ENCODE measurements at places on chromosomes 16 and 17. TPM values are rescaled to one million over a fixed set of nuclear protein-coding genes. Genes with fewer than 3 reads are reported as not detected.

SLC22A31 gene
- 0.48 TPM for polyA plus RNA-seq

KRT28 gene
- not detected for polyA plus RNA-seq

ACSF3 gene
- 27.3 TPM for polyA plus RNA-seq

CCL7 gene
- polyA plus RNA-seq = not detected

ODAD4 gene
- 0.21 TPM for polyA plus RNA-seq

BRIP1 gene
- 0.29 TPM for polyA plus RNA-seq

INCA1 gene
- 0.75 TPM for polyA plus RNA-seq

MT1F gene
- 126 TPM for polyA plus RNA-seq

PRAC1 gene
- not detected for polyA plus RNA-seq

TMEM88 gene
- polyA plus RNA-seq = 4.6 TPM

RNU2-1 gene
- polyA plus RNA-seq = not detected

- peaks cover 26% of the 10 kb centered on the region for H3K4me1 ChIP-seq
- DNase-seq = no peak
- peak overlapping the region; percentile 85 for H3K27ac ChIP-seq
- no peaks in the 10 kb centered on the region for H3K36me3 ChIP-seq
Measured at GRCh38 chr17:55266958-55267688, 2.4 kb downstream of the HLF start.

DNA sequence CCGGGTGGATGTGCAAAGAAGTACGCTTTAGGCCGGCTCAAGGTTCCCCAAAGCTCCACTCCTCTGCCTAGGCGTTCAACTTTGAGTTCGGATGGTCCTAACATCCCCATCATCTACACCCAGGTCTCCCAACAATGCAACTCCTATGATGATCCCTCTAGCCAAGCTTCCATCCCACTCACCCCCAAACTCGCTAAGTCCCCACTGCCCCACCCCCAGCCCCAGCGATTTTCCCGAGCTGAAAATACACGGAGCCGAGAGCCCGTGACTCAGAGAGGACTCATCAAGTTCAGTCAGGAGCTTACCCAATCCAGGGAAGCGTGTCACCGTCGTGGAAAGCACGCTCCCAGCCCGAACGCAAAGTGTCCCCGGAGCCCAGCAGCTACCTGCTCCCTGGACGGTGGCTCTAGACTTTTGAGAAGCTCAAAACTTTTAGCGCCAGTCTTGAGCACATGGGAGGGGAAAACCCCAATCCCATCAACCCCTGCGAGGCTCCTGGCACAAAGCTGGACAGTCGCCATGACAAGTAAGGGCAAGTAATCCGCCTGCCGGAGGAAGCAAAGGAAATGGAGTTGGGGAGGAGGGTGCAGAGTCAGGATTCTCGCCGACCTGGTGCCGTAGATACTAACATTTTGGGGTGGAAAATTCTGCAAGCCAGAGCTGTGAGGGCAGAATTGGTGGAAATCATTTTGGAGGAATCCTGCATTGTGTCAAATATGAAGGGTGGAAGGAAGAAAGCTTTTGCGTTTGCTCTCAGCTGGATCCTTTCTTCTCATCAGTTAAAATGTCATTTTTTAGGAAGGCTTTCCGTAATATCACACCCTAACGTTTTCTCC, at the start of gene TP53:
TP53 (minus strand) TSS at position 419 of the 836 bp plus-strand sequence. CDS start 10,896 bp downstream, outside the sequence.
- peak within 1 kb of the TSS; percentile 84 for H3K4me3 ChIP-seq
- DNase-seq = peak; percentile 85
- no peaks in the 10 kb centered on the region for H3K36me3 ChIP-seq
- H3K27ac ChIP-seq = peak within 1 kb of the TSS; percentile 98

DNA sequence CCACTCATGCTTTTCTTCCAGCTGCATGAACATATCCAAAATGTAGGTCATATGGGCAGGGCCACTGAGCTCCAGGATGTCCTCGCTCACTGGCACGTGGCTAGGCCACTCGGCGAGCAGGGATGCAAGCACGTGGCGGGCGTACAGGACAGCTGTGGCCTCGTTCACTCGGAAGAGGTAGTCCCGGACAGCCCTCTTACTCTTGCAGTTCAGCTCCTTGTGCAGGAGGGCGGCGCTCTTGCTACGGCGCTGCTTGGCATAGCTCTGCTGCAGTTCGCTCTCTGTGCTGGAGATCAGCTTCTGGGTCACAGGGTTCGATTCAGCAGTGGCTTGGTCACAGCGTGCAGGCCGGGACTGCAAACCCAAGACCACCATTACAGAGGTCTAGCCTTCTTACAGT, 53.1 kb upstream of the ATP2A3 start:
- H3K36me3 ChIP-seq = peaks cover 49% of the 10 kb centered on the region
- no peaks in the 10 kb centered on the region for H3K27me3 ChIP-seq
- no peak overlapping the region for H3K4me3 ChIP-seq
- DNase-seq = no peak
- no peaks in the 10 kb centered on the region for H3K4me1 ChIP-seq

DNA sequence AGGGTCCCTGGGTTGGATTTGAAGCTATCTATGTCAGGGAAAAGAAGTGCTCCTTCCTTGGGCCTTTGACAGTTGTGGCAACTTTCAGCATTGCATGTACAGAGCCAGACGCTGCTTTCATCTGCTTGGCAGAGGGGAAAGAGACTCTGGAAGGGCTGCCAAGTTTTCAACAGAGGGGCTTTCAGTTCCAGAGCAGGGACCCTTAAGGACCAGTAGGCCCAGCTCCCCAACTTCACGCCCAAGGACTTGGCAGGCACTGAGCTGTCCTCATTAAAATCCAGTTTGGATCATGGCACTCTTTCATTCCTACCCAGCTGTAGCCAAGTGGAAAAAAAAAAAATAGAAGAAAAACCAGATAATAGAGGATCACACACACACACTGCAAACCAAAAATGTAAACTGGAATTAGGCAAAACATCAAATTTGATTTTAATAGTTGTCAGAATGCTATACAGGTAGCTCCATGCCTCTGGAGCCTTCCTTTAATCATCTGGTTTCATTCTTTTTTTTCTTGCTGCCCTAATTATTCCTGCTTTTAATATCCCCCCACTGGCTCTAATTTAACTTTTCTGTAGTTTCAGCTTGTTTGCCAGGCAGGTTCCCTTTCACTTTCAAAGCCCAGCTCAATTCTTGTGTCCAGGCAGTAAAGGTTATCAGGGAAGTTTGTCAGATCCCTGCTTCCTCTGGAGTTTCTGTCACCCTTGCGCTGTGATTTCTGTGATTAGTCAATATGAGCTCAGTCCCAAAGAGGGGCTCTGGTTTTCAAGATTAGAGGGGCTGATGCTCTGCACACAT, 702.6 kb upstream of the CDH8 start:
- no peaks in the 10 kb centered on the region for H3K36me3 ChIP-seq
- H3K4me3 ChIP-seq = no peak overlapping the region
- DNase-seq = no peak
- H3K27ac ChIP-seq = no peak overlapping the region
- no peaks in the 10 kb centered on the region for H3K27me3 ChIP-seq

- peaks cover 27% of the 10 kb centered on the region for H3K36me3 ChIP-seq
- DNase-seq = peak; percentile 78
- no peaks in the 10 kb centered on the region for H3K27me3 ChIP-seq
- peak overlapping the region; percentile 94 for H3K4me3 ChIP-seq
Measured at GRCh38 chr17:76725580-76726230, 701 bp downstream of the JMJD6 start.

DNA sequence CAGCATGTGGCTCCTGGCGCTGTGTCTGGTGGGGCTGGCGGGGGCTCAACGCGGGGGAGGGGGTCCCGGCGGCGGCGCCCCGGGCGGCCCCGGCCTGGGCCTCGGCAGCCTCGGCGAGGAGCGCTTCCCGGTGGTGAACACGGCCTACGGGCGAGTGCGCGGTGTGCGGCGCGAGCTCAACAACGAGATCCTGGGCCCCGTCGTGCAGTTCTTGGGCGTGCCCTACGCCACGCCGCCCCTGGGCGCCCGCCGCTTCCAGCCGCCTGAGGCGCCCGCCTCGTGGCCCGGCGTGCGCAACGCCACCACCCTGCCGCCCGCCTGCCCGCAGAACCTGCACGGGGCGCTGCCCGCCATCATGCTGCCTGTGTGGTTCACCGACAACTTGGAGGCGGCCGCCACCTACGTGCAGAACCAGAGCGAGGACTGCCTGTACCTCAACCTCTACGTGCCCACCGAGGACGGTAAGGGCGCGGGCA, 645 bp downstream of the NLGN2 start:
- H3K4me3 ChIP-seq = no peak overlapping the region
- H3K27me3 ChIP-seq = no peaks in the 10 kb centered on the region
- DNase-seq = no peak
- H3K36me3 ChIP-seq = no peaks in the 10 kb centered on the region

GRCh38 chr16:19044769-19045168, 22.6 kb upstream of the COQ7 start:
- no peak for DNase-seq
- H3K27ac ChIP-seq = no peak overlapping the region
- H3K27me3 ChIP-seq = no peaks in the 10 kb centered on the region
- no peaks in the 10 kb centered on the region for H3K36me3 ChIP-seq

- H3K36me3 ChIP-seq = no peaks in the 10 kb centered on the region
- no peak overlapping the region for H3K4me3 ChIP-seq
- H3K27me3 ChIP-seq = no peaks in the 10 kb centered on the region
- DNase-seq = no peak
- peaks cover 84% of the 10 kb centered on the region for H3K4me1 ChIP-seq
Measured at GRCh38 chr16:85571563-85571812, 41.6 kb upstream of the GSE1 start.

- H3K36me3 ChIP-seq = no peaks in the 10 kb centered on the region
- no peak overlapping the region for H3K4me3 ChIP-seq
- H3K27ac ChIP-seq = no peak overlapping the region
- no peak for DNase-seq
- no peaks in the 10 kb centered on the region for H3K27me3 ChIP-seq
Measured at GRCh38 chr16:85856079-85856478, 42.9 kb upstream of the IRF8 start.

DNA sequence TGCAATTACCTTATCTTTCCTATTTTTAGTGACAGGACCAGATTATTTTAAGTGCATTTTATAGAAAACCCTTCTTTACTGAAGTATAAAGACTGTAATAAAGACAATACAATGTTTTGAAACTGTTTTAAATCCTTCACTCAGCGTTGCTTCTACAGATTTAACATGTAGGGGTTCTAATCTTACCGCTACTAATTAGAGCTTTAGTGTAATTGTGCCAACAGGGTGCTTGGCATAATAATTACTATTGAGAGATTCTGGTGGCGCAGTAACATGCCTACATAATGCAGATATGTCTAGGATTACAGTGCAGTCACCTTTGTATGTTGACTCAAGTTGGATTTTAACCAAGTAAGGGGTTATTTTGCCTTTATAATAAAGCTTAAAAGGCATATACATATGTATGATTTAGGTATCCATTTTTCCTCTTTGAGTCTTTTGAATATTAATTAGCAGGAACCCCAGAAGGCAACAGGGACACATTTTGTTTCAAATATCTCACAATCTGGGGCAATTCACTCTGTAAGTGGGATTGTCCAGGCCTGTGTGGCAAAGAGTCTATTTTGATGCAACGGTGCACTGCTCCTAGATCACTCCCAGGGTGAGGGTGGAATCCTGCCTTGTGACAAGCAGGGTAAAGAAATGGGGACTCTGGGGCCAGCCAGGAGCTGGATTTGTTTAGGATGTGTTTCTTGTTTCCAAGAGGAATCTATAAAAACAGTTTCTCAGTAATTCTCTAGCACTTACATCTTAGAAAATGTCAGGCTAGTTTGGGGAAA, 604.7 kb upstream of the SALL1 start:
- no peaks in the 10 kb centered on the region for H3K4me1 ChIP-seq
- H3K4me3 ChIP-seq = no peak overlapping the region
- DNase-seq = no peak
- no peaks in the 10 kb centered on the region for H3K36me3 ChIP-seq

GRCh38 chr17:68249354-68249765, 1.5 kb downstream of the AMZ2 start:
- H3K36me3 ChIP-seq = no peaks in the 10 kb centered on the region
- no peak overlapping the region for H3K27ac ChIP-seq
- H3K27me3 ChIP-seq = no peaks in the 10 kb centered on the region
- H3K4me3 ChIP-seq = no peak overlapping the region
- no peak for DNase-seq
- H3K4me1 ChIP-seq = peaks cover 19% of the 10 kb centered on the region

DNA sequence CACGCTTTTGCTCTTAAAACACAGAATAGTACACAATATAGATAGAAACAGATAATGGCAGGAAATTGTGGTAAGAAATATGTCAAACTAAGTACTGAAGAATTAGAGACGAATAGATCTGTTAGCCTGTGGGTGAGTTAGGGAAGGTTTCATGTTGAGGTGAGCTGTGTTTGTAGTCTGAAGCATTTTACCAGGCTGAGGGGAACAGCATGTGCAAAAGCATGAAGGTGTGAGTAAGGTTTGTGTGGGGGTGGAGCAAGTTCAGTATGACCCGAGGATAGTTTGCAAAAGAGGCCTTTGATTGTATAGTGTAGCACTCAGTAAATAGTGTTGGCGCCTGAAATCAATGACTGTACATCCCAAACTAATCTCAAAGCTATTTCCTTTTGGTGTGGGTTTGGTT, 13.8 kb downstream of the IGSF6 start:
- no peak overlapping the region for H3K27ac ChIP-seq
- peaks cover 8% of the 10 kb centered on the region for H3K4me1 ChIP-seq
- H3K27me3 ChIP-seq = no peaks in the 10 kb centered on the region
- no peak for DNase-seq
- no peak overlapping the region for H3K4me3 ChIP-seq
- H3K36me3 ChIP-seq = no peaks in the 10 kb centered on the region

GRCh38 chr16:15041271-15042004, 14.4 kb downstream of the NTAN1 start:
- H3K27me3 ChIP-seq = no peaks in the 10 kb centered on the region
- H3K27ac ChIP-seq = peak overlapping the region; percentile 61
- peaks cover 40% of the 10 kb centered on the region for H3K36me3 ChIP-seq
- peak; percentile 77 for DNase-seq
- no peak overlapping the region for H3K4me3 ChIP-seq

DNA sequence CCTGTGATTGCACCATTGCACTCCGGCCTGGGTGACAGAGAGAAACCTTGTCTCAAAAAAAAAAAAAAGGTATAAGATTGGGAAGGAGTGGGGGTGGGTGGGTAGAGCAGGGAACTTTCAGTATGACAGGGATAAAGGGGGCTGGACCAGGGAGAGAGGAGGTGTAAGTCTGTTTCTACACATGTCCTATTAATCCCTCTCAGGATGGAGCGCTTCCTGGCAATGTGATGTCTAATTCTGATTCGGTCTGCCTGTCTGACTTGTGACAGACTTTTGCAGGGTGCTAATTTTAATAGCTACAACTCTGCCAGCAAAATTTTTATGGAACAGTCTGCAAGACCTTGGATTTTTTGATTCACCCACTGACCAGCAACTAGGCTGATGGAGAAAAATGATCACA, 53.8 kb upstream of the SLC25A19 start:
- no peaks in the 10 kb centered on the region for H3K27me3 ChIP-seq
- DNase-seq = no peak
- no peak overlapping the region for H3K27ac ChIP-seq
- peaks cover 14% of the 10 kb centered on the region for H3K4me1 ChIP-seq
- no peaks in the 10 kb centered on the region for H3K36me3 ChIP-seq
- no peak overlapping the region for H3K4me3 ChIP-seq
